ENCODE measurements at places on chromosomes 13 and 19.

- DNase-seq, result no peak
Observed at GRCh38 chr13:20231839-20232555, at the start of gene GJB6. GJB6 (minus strand) TSS chr13:20232319; CDS start chr13:20223480, 8,839 bp downstream.

DNA sequence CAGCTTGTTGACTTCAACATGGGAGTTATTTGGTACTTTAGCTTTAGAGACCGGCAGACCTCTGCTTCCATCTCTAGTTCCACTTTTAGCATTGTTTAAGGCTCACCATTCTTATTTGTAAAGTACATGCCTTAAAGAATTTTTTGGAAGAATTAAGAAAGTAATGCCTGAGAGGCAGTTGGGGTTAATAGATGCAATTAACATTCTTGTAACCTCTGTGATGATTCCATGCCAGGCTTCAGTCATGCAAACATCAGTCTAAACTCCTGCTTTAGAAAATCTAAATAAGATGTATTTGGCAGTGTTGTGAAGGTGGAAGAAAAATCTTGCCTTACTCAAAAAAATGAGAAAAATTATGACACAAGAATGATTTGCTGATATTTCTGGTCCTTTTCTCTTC lies 79.9 kb upstream of the UBAC2 start:
- DNase-seq, result no peak

DNA sequence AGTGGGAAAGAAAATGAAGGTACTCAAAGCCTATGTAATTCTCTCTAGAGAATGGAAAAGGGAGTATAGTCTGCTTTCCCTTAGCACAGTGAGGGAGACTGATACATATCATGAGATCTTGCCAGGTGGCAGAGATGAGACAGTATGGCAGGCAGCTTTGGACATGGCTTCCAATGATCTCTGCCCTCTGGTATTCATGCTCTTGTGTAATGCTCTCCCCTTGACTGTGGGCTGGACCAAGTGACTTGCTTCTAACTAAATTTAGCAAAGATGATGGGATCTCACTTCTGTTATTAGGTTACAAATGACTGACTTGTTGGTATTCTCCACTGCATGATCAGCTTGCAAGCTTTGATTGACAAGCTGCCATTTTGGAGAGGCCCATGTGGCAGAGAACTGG lies 10.2 kb downstream of the ZNF132 start:
- no peak for DNase-seq

- no peak for DNase-seq
Observed at GRCh38 chr13:64640002-64640401, 2590.1 kb downstream of the PCDH9 start.

DNA sequence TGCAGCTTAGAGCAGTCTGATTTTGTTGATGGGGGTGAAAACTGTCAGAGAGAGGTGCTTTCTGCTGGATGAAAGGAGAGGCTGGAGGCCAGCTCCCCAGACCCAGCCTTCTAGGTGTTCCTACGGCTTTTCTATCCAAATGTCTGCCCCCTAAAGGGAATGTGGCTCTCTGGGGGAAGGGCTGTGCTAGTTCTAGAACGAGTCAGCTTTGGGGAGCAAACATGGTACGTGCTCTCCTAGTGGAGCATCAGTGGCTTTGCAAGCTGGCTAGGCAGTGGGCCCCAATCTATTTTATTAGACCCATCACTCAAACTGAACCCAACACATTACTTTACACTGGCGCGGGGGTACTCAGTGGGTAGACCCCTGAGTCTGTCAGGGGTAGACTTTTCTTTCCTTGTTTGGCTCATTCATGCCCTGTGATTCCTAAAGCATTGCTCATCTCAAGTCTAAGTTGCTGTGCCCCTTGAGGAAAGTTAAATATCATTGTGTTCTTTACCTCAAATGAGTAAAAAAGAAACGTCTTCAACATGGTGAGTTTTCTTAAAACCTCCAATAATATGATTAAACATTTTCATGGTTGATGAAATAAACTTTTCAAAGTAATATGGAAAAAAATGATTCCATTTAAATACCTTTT lies 254.9 kb downstream of the DLEU7 start:
- no peak for DNase-seq

GRCh38 chr13:30004204-30004603 lies 153.8 kb upstream of the UBL3 start:
- DNase-seq, result no peak

GRCh38 chr13:40406405-40407120 lies 259.9 kb downstream of the FOXO1 start:
- DNase-seq, result no peak

GRCh38 chr13:79427265-79427664 lies 21.2 kb upstream of the RBM26 start:
- no peak for DNase-seq

DNA sequence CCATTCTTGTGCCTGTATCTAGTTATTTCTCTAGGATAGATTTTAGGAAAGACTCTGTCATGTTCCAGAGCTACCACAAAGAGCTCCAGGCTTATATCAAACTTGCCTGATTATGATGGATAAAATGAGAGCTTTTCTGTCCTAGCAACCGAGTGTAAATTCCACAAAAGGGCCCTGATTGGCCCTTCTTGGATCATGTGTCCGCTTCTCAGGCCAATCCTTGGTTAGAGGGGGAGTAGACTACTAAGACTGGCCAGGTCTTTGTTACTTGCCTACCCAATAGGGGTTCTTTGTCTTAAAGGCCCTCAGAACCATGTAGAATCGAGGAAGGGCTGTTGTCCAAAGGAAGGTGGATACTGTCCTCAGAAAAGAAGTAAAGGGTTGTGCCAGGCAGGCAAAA lies 2.4 kb downstream of the DHX34 start:
- no peak for DNase-seq

- DNase-seq, result no peak
Observed at GRCh38 chr13:56975647-56976046, 165.1 kb upstream of the PRR20A start.
